ENCODE measurements at places on chromosomes 6 and 20. TPM values are rescaled to one million over a fixed set of nuclear protein-coding genes. Genes with fewer than 3 reads are reported as not detected.

DNA sequence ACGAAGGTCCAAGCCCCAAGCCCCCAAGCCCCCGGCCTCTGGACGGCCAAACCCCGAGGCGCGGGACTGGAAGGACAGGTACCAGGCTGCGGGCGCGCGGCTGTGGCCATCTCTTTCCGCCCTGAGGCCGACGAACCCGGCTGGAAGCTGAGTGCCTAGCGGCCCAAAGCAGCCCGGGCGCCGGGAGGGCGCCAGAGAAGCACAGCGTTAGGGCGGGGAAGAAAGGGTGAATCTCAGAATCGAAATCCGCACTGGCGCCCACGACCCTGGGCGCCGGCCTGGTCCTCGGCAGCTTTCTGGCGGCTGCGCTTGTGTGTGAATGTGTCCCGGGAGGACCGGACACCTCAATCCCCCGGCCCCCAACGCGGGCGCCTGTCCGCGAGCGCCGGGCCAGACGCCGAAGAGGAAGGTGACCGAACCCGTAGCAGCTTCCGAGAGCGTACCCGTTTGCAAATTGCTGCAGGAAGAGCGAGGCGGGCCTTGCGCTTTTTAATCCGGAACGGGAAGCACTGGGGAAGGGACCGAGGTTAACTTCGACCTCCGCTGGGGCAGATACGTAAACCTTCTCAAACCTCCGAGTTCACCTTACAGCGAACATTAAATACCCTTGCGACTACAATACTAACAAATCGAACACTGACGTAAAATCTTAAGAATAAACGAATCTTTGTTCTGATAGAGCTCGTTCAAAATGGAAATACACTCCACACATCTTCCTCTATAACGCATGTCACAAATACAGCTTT is 2.9 kb downstream of the NRN1 start:
- DNase-seq: peak; percentile 51

- DNase-seq: no peak
These were observed 906 bp upstream of the FOXP4 start for GRCh38 chr6:41545247-41545702.

DNA sequence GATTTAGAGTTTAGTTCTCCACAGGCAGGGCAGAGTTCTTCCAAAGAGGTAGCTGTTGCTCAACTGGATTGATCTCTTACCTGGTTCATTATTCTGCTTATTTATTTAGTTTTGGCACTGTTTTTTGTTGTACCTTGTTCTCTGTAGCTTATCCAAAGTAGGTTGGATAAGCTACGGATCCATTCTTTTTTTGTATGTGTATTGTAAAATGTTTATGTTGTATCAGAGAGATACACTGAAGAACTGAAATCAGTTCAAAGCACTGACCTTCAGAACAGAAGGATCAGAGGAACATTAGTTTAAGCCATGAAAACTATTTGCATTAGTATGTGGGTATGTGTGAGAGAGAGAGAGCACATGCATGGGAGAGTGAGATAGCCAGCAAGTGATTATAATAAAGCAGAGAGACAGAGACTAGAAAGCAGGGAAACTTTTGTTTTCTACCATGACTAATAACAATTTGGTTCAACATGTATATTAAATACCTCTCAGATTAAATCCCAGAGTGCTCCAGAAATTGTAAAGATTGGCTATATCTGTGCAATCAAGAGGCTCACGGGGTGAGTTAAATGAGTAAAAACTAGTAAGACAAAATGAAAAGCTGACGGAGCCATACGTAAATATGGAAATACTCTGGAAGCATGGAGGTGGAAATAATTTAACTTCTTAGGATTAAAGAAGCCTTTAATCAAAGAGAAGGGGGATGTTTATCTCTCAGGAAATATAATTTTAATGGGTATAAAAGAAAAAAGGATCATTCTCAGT is 40.2 kb downstream of the ITCH start:
- no peak for DNase-seq

DNA sequence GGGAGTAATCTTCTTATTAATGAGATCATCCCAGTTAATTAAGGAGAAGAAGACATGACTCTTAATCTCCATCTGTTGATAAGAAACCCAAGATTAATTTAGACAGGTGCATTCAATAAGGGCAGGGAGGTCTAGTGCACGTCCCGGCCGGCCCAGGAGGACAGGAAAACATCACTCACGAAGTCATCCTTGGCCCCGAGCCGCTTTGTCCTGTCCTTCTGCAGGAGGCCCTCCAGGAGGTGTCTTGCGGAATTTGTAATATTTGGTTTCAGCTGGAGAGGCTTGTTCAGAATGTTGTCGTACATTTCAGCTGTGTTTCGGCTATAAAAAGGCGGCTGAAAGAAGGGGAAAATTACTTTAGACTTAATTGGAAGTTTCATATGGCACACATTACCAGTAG is 118.4 kb upstream of the SLC2A12 start:
- DNase-seq: no peak

DNA sequence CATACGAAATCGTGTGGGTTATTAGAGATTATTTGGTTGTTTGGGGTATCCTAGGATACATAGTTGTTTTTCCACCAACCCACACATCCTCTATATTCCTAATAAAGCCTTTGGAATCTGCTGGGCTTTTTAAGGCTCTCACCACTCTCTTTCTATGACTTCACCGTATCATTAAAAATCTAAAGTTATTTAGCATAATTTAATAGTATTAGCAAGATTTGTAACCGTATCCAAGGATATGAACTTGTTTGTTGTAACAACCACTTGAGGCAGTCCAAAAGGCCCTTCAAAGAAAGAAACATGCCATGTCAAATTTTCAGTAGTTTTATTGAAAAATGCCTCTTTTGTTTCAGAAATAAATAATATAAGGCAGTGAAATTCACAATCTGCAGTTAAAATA is 121.8 kb downstream of the COL12A1 start:
- DNase-seq: no peak

BMP7 gene
- polyA plus RNA-seq: not detected
